ENCODE measurements at places on chromosomes 2 and 18.
A peak's percentile ranks its signal among the peaks of the same experiment; 100 is the strongest.

DNA sequence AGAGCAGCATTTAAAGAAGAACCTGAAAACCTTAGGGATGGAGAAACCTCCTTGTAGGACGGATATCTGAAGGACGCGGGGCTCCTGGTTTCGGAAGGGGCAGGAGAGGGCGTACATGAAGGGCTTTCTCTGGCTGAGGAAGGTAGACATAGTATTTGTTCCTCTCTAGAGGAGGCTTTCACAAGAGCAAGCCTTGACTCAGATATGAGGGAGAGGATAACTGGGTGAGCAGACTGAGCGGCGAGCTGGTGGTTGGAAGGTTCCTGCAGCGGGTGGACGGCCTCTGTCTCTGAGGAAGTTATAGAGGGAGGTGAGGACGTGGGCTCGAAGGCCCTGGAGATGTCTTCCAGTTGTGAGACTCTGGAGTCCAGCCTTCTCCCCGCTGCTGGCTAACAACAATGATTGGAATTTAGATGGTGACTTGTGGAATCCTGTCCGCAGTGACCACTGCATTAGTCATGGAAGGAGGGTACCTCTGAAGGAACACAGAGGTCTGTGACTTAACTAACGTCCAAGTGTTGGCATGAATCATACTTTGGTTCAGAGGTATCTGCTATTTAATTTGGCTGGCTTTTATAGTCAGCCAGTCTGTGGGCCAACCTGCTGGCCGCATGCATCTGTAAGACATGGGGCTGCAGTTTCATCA, 80.9 kb downstream of the ASAP2 start:
- peak; percentile 93 for DNase-seq

DNA sequence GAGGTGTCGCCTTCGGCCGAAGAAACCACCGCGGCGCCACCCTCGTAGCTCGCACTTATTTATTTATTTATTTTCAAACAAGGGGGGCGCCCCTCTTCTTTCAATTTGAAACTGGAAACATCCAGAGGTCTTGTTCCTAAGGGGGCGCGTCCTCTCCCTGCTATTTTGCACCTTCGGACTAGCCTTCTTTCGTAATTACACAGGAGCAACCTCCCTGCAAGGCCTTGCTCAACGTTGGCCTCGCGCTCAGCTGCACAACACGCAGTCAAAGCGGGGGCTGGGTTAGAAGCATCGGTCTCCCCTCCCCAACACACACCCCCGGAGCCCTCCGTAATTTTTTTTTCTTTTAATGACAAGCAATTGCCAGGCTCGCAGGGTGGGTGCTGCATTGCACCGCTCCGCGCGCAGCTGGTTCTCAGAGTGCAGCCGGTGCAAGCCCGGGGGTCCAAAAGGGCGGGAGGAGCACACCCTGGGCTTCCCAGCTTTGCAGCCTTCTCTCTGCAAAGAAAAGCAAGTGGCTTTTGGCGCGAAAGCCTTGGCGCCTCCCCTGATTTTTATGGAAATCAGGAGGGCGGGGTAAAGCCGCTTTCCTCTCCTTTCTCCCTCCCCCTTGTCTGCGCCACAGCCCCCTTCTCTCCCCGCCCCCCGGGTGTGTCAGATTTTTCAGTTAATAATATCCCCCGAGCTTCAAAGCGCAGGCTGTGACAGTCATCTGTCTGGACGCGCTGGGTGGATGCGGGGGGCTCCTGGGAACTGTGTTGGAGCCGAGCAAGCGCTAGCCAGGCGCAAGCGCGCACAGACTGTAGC, at the start of gene MYCN:
Gene MYCN (plus strand): TSS at position 697 of the 807 bp plus-strand sequence. CDS start 1,515 bp downstream, outside the sequence.
- DNase-seq: no peak

DNA sequence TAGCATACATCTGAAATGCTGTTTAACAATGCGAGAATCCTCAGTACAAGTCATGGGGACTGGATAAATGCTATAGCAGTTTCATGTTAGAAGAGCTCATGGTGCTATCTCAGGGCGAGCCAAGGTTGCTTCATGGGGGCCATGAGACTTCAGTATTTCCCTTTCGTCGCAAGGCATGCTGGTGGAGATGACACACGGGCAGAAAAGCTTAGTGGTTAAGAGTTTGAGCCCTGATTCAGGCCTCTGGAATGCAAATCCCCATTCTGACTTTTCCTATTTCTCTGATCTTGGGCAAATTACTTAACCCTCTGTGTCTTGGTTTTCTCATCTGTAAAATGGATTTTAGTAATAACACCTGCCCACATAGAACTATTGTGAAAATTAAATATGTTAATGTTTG, 57.4 kb upstream of the EPHA4 start:
- DNase-seq: peak; percentile 62

- DNase-seq: peak; percentile 54
Observed at GRCh38 chr2:218400167-218400929, 680 bp downstream of the CTDSP1 start.

DNA sequence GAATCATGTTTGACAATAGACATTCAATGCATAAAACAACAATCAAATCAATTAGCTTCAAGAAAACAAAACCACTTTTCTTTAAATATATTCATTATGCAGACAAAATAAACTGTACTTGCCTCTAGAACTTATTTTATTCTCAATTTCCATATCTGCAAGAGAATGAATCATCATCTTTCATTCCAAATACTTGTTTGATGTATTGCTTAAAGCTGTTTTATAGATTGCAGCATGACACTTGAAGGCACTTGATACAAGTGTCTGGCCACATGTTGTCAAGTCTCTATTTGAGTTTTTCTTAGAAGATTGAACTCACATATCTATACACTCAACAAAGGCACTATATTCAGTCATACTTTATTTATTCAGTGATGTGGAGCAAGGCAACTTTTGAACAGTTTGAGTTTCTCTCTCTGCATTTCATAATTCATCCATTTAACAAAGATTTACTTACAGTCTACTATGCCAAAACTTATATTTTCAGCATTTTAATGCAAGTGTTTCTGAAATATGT, 38.7 kb upstream of the DDX18 start:
- no peak for DNase-seq

- no peak for DNase-seq
Observed at GRCh38 chr18:1037776-1038175, 133.1 kb downstream of the ADCYAP1 start.

DNA sequence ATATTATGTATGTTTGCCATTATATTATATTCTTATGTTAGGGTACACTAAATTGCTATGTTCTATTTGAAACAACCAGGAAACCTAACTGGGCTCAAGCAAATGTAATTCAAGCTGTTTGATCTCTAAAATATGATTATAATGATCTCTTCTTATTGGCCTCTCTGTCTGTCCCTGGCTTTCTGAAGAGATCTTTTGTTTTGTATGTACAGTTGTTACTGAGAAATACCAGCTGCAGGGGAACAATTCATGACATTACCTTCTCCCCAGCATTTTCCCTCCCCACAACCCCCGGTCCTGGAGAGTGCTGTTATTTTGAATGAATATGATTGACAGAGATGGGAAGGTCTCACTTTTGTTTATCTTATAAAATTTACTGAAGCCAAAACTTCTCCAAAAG, 54.8 kb upstream of the CD28 start:
- no peak for DNase-seq

DNA sequence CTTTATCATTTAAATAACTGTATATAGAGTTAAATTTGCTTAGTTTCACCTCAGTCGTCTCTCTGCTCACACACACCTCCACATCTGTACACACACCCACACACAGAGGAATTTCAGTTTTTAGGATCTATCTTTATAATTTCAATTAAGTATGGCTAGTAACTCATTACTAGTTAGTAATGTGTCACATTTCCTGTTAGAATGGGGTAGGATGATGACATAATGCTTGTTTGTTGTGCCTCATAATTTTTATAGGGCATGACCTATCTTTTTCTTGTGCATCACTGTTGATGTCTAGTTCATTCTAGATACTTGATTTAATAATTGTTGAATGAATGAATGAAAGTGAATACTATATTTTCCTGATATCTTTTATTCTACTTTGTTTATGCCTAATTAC, 108.6 kb downstream of the AGPS start:
- no peak for DNase-seq

GRCh38 chr2:88061295-88061694, 5.7 kb upstream of the KRCC1 start:
- no peak for DNase-seq

Measured in GM03348 (cell line).